Activated naive CD4-positive, alpha-beta T cell treated with Interleukin-2 at 50 U/mL for 16 hours (primary cell): ENCODE measurements at places on chromosomes 11 and 22.

- no peak for DNase-seq
These were observed 3.6 kb upstream of the OR51L1 start for GRCh38 chr11:4991060-4991459.

GRCh38 chr11:11268706-11269105 lies 84.3 kb downstream of the CSNK2A3 start:
- DNase-seq, result no peak

GRCh38 chr22:45397806-45398205 lies 15.6 kb downstream of the SMC1B start:
- DNase-seq, result no peak

DNA sequence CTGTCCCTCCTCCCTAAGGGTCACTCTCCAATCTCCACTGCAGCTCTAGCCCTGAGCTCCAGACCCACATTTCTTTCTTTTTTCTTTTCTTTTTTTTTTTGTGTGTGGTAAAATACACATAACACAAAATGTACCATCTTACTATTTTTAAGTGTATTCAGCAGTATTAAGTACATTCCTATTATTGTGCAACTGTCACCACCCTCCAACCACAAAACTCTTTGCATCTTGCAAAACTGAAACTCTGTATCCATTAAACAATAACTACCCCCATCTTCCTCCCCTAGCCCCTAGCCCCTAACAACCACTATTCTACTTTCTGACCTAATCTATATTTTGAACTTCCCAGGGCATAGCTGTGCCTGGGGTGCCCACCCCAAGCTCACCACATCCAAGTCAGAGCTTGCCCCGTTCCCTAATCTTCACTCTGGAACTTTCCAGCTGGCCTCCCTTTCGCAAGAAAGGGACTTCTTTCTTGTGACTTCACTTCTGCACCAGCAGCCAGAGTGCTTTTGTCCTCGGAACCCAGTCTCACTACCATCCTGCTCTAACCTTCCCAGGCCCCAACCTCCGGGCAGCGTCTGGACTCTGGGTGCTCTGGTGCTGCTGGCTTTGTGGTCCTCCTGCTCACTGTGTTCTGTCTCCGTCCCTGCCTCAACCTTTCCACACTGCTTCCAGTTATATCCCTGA lies 30.7 kb downstream of the PARVG start:
- DNase-seq, result no peak

- DNase-seq, result peak; percentile 80
These were observed 1.1 kb upstream of the CHRM4 start for GRCh38 chr11:46392421-46393230.

GRCh38 chr22:22788460-22789037 lies 99.1 kb upstream of the IGLL5 start:
- no peak for DNase-seq

GRCh38 chr22:40178417-40179409 lies 988 bp downstream of the TNRC6B start:
- peak; percentile 32 for DNase-seq

GRCh38 chr11:66523611-66524010 lies 13.2 kb downstream of the BBS1 start:
- no peak for DNase-seq

DNA sequence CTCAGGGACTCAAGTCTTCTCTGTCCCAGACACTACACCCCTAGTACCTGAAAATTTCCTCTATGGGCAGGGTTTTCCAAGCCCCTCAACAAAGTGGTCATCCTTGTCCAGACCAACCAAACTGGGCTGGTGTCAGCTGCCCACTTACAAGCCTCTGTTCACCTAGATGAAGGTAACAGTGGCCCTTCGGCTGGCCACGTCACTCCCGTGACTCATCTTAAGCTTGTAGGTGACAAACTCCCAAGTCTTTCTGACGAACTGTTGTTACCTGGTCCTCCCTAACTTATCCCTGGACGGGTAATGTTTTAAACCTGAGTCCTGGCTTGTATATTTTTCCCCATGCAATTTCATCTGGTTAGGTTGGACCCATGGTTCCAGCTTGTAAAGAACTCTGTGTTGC lies 4.7 kb downstream of the CXCR5 start:
- DNase-seq, result no peak

DNA sequence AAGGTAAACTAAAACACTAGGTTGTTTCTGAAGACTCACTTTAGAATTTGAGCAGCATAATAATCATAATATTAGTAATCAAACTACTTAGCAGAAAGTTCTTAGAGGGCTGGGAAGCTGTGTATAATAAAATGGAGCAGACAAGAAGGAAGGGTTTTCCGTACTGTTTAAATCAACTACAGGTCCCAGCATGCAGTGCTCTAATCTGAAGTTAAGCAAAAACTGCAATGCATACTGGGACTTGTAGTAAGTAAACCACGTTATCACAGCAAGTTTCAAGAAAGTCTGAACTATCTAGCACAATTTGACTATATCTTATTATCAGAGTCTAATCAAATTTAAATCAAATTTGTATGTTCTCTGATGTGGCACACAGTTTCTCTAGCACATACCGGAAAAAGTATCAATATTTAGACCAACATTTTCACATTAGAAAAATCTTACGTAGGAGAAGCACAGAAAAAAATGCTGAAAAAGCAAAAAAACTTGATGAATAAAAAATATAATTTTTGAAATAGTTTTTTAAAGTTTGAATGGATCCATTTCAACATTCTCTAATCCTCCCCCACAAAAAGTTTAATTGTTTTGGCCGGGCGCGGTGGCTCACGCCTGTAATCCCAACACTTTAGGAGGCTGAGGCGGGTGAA lies 8.2 kb downstream of the PHF21A start:
- no peak for DNase-seq

- DNase-seq, result no peak
These were observed 17.8 kb upstream of the MYEOV start for GRCh38 chr11:69276165-69276564.

- no peak for DNase-seq
These were observed 111.5 kb downstream of the TTC28 start for GRCh38 chr22:28568099-28568498.

DNA sequence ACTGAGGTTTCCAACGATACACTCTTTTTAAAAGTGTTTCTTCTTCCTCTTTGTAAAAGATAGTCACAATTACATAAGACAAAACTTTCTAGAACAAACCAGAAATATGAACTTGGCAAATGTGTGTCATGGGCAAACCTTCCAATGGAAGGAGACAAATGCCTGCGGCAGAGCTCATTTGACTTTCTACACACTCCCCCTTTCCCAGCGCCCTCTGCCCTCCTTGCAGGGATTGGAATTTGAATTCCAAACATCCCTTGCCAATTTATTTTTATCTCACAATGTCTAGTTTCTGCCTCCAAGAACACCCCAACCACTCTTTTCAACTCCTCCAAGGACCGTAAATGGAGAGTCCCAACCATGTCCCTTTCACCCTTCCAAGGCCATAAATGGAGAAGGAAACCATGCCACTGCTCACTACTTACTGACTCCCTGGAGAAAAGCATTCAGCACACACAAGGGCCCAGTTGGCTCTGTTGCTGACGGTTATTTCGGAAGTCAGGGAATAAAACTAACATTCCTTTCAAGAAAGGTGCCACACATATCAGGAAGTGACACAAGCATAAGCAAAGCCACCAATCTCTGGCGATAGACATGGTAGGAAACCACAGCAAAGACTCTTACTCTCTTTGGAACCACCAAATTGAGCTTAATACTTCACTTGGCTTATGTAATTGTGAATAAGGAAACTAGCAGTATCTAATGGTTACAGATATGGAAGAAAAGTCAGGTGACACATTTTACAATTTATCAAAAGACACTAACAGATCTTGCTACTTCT lies 15.0 kb upstream of the ESAM start:
- no peak for DNase-seq

- DNase-seq, result no peak
These were observed 265.0 kb downstream of the CASP12 start for GRCh38 chr11:104633226-104633625.

- peak; percentile 84 for DNase-seq
These were observed at the start of gene ADORA2A for GRCh38 chr22:24427500-24428164. Gene ADORA2A, plus strand, starts transcription at chr22:24427599. Its CDS starts 5,806 bp downstream, at chr22:24433405.

DNA sequence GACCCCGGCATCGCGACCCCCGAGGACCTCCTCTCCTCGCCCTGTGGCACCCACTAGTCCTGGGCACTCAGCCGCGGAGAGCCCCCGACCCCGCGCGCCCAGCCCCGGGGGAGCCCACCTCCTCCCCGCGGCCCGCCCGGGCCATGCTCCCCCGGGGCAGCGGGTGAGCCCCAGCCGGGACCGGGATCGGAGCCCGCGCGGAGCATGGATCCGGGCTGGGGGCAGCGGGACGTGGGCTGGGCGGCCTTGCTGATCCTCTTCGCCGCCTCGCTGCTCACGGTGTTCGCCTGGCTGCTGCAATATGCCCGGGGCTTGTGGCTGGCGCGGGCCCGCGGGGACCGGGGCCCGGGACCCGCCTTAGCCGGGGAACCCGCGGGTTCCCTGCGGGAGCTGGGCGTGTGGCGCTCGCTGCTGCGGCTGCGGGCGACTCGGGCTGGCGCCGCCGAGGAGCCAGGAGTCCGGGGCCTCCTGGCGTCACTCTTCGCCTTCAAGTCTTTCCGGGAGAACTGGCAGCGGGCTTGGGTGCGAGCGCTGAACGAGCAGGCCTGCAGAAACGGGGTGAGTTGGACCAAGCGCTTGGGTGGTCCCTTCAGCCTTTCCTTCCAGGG lies 498 bp downstream of the C2CD2L start:
- no peak for DNase-seq

- DNase-seq, result no peak
These were observed 378.8 kb downstream of the DYNC2H1 start for GRCh38 chr11:103488031-103488461.

DNA sequence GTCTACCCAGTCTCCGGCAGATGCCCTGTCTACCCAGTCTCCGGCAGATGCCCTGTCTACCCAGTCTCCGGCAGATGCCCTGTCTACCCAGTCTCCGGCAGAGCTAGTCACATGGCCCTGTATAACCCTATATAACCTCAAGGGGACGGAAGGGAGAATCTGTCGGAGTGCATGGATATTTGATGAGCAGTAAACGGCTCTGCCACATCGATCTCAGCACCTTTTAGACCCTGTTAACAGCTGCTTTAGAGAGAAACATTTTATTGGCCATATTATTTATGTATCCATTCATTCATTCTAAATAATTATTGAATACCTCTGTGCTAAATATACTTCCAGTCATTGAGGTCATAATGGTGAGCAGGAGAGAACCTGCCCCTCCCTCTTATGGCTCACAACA lies 228.9 kb downstream of the NTM start:
- no peak for DNase-seq

DNA sequence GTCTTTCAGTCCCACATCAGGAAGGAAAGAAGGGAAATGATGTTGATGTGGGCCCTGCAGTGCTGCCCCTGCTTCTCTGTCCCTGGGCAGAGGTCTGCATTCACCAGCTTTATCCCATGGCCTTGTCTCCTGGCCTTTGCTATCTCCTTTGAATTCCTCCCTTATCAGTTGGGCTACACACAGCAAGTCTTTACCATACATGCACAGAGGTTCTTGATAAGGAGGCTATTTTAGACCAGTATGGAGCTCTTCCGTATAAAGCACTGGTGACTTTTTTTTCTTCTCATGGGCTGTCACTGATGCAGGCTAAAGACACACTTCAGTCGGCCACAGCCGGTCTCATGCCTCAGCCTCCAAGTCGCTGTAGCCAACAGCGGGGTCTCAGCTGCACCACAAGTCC lies 20.2 kb downstream of the MYO18B start:
- no peak for DNase-seq

- DNase-seq, result no peak
These were observed 23.5 kb upstream of the ANKK1 start for GRCh38 chr11:113363996-113364641.

DNA sequence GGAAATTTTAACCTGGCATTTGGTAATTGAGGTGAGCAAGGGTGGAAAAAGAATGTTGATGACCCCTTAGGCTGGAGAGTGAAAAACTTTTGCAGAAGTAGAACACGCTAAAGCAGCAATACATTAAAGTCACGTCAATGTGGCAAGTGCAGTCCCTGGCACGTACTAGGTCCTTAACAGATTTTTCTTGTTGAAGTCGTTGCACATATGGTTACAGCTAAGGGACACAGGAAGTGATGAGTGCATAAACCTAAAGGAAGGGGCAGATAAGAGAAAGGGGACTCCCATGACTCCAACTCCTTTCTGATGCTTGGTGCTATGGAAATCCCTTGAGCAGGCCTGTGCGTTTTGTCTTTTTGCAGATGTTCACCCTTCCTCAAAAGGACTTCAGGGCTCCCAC lies 1.2 kb downstream of the ACCS start:
- no peak for DNase-seq

GRCh38 chr11:22465620-22466019 lies 127.4 kb downstream of the SLC17A6 start:
- DNase-seq, result no peak

- DNase-seq, result no peak
These were observed 38.8 kb downstream of the PDE2A start for GRCh38 chr11:72635309-72635915.

- DNase-seq, result no peak
These were observed 77.7 kb upstream of the SORL1 start for GRCh38 chr11:121374286-121374985.

GRCh38 chr22:28051787-28052356 lies 132.8 kb upstream of the PITPNB start:
- no peak for DNase-seq

DNA sequence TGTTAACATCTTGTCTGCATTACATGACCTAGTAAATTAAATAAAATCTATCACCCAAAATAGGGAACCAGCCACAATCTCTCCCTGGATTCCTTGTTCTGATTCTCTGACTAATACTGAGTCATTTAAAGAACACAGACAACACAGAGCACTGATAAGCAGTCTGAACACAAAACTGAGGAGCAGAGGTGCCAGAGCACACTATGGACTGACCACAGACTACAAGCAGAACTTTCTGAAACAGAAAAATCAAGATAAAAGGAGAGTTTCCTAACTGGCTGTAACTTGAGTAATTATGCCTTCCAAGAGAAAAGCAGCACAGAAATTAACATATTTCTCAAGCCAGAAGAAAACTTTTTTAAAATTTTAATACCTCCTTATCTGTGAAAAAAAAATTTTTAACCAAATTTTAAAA lies 128.8 kb downstream of the SGSM3 start:
- DNase-seq, result no peak

GRCh38 chr22:39388261-39389011 lies 11.1 kb upstream of the TAB1 start:
- DNase-seq, result peak; percentile 79

GRCh38 chr11:108592591-108593213 lies 866 bp downstream of the EXPH5 start:
- peak; percentile 46 for DNase-seq

DNA sequence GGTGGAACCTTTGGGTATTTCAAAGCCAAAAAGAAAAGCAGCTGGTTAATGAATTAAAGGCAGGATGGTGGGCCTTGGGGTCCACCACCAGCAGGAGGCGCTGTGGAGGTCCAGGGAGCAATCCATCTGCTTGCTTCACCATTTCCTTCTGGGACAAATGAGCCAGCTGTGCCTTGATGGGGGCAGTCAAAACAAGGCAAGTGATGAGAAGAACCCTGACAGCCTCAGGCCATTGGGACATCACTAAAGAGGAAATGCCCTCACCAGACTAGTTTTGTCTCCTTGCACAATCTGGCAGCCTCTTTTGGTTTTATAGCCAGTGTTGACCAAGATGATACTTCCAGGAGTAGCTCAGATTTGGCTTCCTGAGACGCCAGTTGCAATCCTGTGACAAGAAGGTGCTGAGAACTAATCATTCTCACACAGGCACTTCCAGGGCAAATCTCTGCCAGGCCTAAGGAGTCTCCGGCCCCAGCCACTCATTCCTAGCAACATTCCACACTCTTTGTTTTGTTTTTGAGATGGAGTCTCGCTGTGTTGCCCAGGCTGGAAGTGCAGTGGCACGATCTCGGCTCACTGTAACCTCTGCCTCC lies 38.2 kb upstream of the WEE1 start:
- DNase-seq, result peak; percentile 81
